ENCODE measurements at places on chromosomes 1 and 21. TPM values are rescaled to one million over a fixed set of nuclear protein-coding genes. Genes with fewer than 3 reads are reported as not detected.

The TAS1R1 gene
- not detected for total RNA-seq

The SLC25A34 gene
- total RNA-seq: 0.88 TPM

The EDARADD gene
- total RNA-seq: 7.2 TPM

The TRIM67 gene
- total RNA-seq: not detected

DNA sequence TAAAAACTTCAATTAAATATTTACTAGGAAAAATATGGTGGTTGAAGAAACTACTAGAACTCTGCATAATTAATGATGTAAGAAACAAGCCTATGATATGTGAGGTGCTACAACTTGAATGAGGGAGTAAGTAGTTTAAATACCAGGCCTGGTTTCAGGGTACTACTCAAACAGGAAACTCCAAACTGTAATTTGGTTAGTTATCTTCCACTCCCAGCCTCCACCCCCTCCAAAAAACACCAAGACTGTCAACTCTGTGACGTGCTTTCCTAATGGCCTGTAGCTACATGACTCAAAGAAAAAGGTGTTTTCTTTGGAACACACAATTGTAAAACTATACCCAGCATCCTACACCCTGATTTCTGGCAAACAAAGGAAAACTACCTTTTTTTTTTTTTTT, 55.9 kb upstream of the RCC1 start:
- no peaks in the 10 kb centered on the region for H3K27me3 ChIP-seq
- no peak overlapping the region for H3K4me3 ChIP-seq
- H3K4me1 ChIP-seq: peaks cover 14% of the 10 kb centered on the region
- no peak for DNase-seq

DNA sequence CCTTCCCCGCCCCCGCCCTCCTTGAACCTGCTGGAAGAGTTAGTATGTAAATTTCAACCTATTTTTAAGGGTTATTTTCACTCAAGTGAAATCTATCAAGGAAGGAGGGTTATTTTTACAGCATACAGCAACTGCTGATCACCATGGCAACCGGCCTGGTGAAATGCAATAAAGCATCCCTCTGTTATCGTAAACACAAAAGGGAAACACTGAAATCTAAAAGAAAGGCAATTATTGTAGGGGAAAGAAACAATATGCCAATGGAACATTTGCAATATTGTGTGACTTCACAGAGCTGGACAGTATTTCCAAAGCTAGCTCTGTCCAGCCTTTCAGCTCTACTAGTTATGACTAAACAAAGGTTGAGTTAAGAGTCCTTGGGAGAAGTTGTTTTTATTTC, 588.3 kb upstream of the PBX1 start:
- no peak for DNase-seq
- no peaks in the 10 kb centered on the region for H3K36me3 ChIP-seq
- no peak overlapping the region for H3K4me3 ChIP-seq
- no peaks in the 10 kb centered on the region for H3K27me3 ChIP-seq

The DCDC2B gene
- 0.22 TPM for total RNA-seq

DNA sequence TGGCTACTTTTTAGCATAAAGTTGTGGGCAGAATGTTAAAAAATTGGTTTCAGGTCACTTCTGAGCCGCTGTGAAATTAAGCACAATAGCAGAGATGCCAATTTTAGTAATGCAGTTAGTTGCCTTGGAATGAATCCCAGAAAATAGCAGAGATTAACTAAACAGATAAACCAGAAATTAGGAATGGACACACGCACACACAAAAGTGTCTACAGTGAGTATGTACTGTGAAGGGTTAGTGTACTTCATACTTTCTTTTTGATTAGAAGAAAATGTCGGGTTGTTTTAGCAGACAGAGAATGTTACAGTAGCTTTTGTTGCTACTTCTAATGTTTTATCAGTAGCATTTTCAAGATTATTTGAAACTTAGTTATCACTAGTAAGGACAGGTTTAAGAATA, 106.7 kb downstream of the LEPR start:
- no peak overlapping the region for H3K4me3 ChIP-seq
- H3K36me3 ChIP-seq: peaks cover 18% of the 10 kb centered on the region
- peaks cover 37% of the 10 kb centered on the region for H3K27me3 ChIP-seq
- no peak for DNase-seq
- no peak overlapping the region for H3K27ac ChIP-seq

The CBS gene
- 4.7 TPM for total RNA-seq

DNA sequence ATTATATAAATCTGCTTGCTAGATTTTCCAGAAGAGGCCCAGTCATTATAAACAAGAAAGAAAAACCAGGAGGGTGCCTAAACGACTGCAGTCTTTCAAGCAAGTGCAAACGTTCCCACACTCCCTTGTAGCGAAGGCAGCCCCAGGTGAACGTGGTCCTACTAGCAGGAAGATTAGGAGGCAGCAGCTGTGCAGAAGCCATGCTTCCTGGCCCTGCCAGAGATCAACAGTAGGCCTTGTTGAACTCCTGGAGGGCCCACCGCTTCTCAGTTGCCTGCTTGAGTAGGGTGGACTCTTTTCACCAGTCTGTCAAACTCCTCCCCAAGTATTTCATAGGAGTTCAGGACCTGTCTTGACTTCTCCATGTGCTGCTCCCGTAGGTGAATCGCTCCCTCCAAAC, 163.0 kb upstream of the GORAB start:
- no peaks in the 10 kb centered on the region for H3K4me1 ChIP-seq

- H3K4me1 ChIP-seq: no peaks in the 10 kb centered on the region
- DNase-seq: no peak
- H3K36me3 ChIP-seq: no peaks in the 10 kb centered on the region
- no peaks in the 10 kb centered on the region for H3K27me3 ChIP-seq
Observed at GRCh38 chr1:3732434-3733093, 19.7 kb upstream of the CCDC27 start.

DNA sequence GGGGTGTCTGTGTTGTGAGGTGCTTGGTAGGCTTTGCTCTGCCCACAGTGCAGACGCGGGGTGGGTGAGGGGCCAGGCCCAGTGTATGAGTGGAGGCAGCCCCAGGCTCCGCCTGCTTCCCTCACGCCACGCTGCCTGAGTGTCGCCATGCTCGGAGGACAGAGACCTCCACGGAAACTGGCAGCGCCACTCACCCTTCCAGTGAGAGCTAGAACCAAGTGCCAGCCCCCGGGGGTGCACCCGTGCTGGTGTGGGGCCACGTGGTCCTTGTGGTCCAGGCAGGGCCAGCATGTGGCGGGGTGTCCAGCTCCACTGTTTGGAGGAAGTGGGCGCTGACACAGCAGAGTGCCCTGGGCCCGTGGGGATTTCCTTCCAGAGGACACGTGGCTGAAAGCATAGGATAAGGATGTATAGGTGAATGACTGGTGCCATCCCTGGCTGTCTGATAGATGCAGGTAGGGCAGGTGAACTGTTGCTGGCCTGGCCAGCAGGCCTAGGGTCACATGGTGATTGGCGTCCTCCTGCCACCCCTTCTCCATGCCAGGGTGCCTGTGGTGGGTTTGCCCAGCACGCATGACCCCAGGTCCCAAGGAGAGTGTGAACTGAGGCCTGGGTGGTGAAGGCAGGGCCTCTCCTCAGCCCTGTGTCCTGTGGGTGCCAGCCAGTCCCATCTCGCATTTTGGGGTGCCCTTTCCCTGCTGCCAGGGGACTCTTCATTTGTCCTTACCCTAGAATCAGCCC, 3.8 kb downstream of the LRRC3 start:
- H3K36me3 ChIP-seq: no peaks in the 10 kb centered on the region
- H3K27ac ChIP-seq: no peak overlapping the region
- H3K27me3 ChIP-seq: no peaks in the 10 kb centered on the region
- no peak for DNase-seq
- H3K4me1 ChIP-seq: no peaks in the 10 kb centered on the region

DNA sequence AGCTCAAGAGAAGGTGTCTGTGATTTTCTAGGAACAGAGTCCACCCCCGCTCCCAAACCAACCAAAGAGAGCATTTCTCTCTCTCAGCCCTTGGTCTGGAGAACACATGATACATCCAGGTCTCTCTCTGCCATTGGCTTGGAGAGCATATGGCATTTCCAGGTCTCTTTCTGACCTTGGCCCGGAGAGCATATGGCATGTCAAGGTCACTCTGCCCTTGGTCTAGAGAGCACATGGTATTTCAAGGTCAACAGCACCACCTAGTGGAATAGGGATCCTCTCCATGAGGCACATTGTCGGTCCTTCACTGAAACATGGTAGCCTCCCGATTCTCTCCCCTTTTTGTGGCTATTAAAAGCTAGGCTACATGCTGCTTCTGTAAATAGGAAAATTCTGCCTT, 437.7 kb upstream of the OLFM3 start:
- no peak overlapping the region for H3K4me3 ChIP-seq
- H3K4me1 ChIP-seq: no peaks in the 10 kb centered on the region
- H3K36me3 ChIP-seq: no peaks in the 10 kb centered on the region
- H3K27me3 ChIP-seq: no peaks in the 10 kb centered on the region

DNA sequence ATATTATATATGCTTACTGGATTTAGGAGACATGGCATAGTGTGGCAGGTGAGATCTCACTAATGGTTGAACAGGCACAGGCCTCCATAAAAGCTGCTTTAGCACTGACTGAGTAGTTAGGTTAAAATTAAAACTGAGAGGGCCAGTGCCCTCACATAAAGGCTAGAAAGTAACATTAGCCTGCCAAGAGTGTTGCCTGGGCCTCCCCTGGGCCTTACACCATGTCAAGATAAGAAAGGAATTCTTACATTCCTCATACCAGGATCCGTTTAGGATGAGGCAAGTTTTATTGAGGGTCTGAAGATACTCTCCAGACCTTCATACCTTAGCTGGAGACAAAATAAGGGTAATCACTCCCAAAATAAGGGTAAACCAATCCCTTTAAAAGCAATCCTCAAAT, 1011.8 kb downstream of the PLA2G4A start:
- no peaks in the 10 kb centered on the region for H3K27me3 ChIP-seq
- peaks cover 2% of the 10 kb centered on the region for H3K36me3 ChIP-seq
- no peak overlapping the region for H3K4me3 ChIP-seq
- H3K4me1 ChIP-seq: no peaks in the 10 kb centered on the region
- no peak for DNase-seq

- H3K27me3 ChIP-seq: peaks cover 25% of the 10 kb centered on the region
- H3K36me3 ChIP-seq: no peaks in the 10 kb centered on the region
- H3K4me3 ChIP-seq: peak within 1 kb of the TSS; percentile 44
- peaks cover 3% of the 10 kb centered on the region for H3K4me1 ChIP-seq
Observed at GRCh38 chr1:207454046-207454964, at the start of gene CR2. TSS of gene CR2 (plus strand) at chr1:207454328. CDS start at chr1:207454419, 91 bp downstream.

DNA sequence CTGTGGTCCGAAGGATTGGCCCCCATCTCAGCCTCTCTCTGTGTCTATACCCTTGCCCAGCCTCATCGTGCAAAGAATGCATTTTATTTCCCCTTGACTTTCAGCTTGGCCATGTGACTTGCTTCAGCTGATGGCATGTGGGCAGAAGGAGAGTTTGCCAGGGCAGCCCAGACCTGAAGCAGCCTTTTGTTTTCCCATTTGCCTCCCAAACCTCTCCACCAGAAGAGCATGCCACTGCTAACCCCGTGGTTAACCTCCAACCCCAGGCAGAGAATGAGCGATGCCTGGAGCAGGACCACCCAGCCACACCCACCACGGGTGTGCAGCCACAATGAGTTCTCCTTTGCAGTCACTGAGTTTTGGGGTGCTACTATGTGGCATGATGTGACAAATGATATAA, 136.4 kb downstream of the SETD4 start:
- no peaks in the 10 kb centered on the region for H3K4me1 ChIP-seq
- H3K27ac ChIP-seq: no peak overlapping the region
- DNase-seq: no peak
- H3K36me3 ChIP-seq: no peaks in the 10 kb centered on the region
- H3K4me3 ChIP-seq: no peak overlapping the region
- H3K27me3 ChIP-seq: peaks cover 58% of the 10 kb centered on the region

Measured in natural killer cell treated with Interleukin-12 subunit alpha and Interleukin-12 subunit beta and Interleukin-15 and Interleukin-18, amount 100 ng/mL, for 72 hours (primary cell).